ENCODE measurements at places on chromosomes 3 and 15. TPM values are rescaled to one million over a fixed set of nuclear protein-coding genes. Genes with fewer than 3 reads are reported as not detected.

ITIH3 gene
- polyA plus RNA-seq = not detected

PCBP4 gene
- polyA plus RNA-seq = 25.2 TPM

GHRL gene
- not detected for polyA plus RNA-seq

PLSCR5 gene
- not detected for polyA plus RNA-seq

NR1I2 gene
- polyA plus RNA-seq = not detected

OR5K2 gene
- polyA plus RNA-seq = not detected

CMSS1 gene
- 37.2 TPM for polyA plus RNA-seq

MEX3B gene
- 0.18 TPM for polyA plus RNA-seq

ITGB5 gene
- 145 TPM for polyA plus RNA-seq

MASP1 gene
- polyA plus RNA-seq = not detected

CYP1A2 gene
- polyA plus RNA-seq = 0.09 TPM

CFAP91 gene
- not detected for polyA plus RNA-seq

CNTN4 gene
- polyA plus RNA-seq = not detected

FANCD2OS gene
- not detected for polyA plus RNA-seq

BMF gene
- polyA plus RNA-seq = 0.30 TPM

CHDH gene
- polyA plus RNA-seq = 0.04 TPM

CCK gene
- polyA plus RNA-seq = 8.2 TPM

CCDC54 gene
- polyA plus RNA-seq = not detected

CHRD gene
- polyA plus RNA-seq = not detected

CLSTN2 gene
- polyA plus RNA-seq = 0.17 TPM

SLC15A2 gene
- polyA plus RNA-seq = 2.6 TPM

SLC51A gene
- polyA plus RNA-seq = not detected

CCR3 gene
- polyA plus RNA-seq = 0.16 TPM

CLEC3B gene
- not detected for polyA plus RNA-seq

ARNT2 gene
- 0.08 TPM for polyA plus RNA-seq

CHRFAM7A gene
- 0.22 TPM for polyA plus RNA-seq

MUC20 gene
- 0.25 TPM for polyA plus RNA-seq

SERPINI2 gene
- polyA plus RNA-seq = not detected

RARRES1 gene
- polyA plus RNA-seq = not detected

TMEM108 gene
- polyA plus RNA-seq = 0.09 TPM

GP5 gene
- polyA plus RNA-seq = 0.02 TPM

FHIT gene
- 5.0 TPM for polyA plus RNA-seq
